ENCODE measurements at places on chromosomes 1 and 21.

- DNase-seq, result no peak
These were observed 34.5 kb downstream of the AADACL4 start for GRCh38 chr1:12678350-12678749.

GRCh38 chr1:1920608-1921458 is 1.8 kb upstream of the TMEM52 start:
- no peak for DNase-seq

DNA sequence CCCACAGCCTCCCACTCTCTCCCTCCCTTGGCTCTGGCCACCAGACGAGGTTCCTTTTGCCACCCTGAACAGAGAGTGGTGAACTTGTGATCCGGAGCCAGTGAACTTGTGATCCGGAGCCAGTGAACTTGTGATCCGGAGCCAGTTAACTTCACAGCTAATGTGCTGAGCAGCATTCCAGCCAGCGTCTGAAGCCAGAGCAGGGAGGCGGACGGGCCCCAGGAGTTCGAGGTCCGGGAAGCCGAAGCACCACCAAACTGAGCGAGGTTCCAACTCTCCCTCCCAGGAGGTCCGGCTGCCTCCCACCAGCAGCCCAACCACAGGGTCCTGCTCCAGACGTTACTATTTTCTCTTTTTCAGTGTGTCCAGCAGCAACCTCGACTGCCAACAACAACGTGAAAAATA is 85.8 kb downstream of the SYF2 start:
- DNase-seq, result no peak

DNA sequence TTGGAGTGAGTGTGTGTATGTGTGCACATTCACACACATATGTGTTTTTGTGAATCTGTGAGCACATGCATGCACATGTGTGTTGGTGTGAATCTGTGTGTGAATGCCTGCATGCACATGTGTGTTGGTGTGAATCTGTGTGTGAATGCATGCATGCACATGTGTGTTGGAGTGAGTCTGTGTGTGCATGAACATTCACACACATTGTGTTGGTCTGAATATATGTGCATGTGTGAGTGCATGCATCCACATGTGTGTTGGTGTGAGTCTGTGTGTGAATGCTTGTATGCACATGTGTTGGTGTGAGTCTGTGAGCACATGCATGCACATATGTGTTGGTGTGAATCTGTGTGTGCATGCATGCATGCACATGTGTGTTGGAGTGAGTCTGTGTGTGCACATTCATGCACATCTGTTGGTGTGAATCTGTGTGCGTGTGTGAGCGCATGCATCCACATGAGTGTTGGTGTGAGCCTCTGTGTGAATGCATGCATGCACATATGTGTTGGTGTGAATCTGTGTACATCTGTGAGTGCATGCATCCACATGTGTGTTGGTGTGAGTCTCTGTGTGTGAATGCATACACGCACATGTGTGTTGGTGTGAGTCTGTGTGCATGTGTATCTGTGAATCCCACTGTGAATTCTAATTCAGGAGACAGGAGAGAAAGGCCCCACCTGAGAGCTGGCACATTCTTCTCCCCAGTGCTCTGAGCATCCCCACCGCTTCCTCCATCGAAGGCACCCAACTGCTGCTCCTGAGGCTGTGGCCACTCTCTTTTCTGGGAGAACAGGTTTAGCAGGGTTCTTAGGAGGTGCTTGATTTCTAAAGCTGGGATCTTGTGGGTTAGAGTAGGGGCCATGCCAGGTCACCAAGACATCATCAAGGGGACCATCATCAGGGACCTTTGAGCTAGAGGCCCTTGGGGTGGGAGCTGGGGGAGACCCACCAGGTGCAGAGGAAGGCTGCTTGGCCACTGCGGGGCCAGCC is 117.5 kb upstream of the ARHGEF16 start:
- no peak for DNase-seq

- DNase-seq, result peak; percentile 98
These were observed 359.0 kb upstream of the PTBP2 start for GRCh38 chr1:96362623-96363022.
